OCI-M1 (cell line): ENCODE measurements at places on chromosomes 2 and 18.
A peak's percentile ranks its signal among the peaks of the same experiment; 100 is the strongest.

GRCh38 chr2:37877457-37878315 is 47.4 kb upstream of the RMDN2 start:
- DNase-seq = peak; percentile 80

DNA sequence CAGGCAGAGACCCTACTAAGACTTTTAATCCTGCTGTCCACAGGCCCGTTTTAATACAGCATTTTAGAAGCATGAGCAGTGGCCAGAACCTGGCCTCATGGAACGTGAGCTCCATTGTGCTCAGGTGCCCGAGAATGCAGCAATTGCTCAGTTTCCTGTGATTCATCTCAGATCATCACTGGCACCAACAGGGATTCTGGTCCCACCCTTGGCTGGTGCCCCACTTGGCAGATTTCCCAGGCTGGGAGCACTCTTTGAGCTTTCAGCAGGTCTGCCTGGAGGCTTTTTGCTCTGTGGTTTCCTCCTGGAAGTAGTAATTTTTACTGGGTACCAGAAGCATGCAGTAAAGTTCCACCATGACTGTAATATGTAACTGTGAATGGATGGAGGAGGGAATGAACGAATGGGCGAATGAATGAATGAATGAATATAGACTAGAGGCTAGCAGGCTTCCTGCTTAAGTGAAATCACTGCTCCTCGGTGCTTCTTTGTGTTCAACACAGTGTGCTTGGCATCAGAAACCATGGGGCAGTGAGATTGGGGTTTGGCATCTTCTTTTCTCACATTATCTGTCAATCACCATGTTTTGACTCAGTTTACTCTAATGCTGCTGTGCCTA is 312.9 kb downstream of the PRKCE start:
- no peak for DNase-seq

DNA sequence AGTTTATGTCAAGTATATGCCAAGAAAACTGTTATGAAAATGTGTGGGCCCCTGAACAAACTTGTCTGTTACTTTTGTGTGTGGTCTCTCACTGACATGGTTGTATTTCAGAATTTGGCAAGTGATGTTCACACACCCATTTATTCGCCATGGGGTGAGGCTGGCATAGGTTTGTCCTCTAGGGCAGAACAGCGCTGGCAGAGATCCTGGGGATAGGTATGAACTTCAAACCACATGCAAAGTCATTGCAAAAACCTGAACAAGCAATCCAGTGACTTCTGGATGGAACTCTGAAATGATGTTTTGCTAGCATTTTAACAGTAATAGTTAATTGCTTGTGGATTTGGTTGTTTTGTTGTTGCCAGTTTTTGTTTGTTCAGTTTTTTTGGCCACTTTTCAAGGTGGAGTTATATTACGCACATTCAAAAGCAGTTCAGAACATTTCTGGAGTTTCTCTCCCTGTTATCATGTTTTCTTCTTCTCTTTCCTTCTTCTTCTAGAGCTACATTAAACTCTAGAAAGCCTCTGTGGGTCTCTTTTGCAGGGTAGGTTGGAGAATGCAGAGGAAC is 78.5 kb downstream of the MDH1 start:
- no peak for DNase-seq

DNA sequence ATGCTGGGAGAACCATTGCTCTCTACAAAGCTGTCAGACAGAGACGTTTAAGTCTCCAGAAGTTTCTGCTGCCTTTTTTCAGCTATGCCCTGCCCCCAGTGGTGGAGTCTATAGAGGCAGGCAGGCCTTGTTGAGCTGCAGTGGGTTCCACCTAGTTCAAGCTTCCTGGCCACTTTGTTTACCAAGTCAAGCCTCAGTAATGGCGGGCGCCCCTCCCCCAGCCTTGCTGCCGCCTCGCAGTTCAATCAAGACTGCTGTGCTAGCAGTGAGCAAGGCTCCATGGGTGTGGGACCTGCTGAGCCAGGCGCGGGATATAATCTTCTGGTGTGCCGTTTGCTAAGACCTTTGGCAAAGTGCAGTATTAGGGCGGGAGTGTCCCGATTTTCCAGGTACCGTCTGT is 52.7 kb upstream of the SCYGR2 start:
- DNase-seq = no peak

DNA sequence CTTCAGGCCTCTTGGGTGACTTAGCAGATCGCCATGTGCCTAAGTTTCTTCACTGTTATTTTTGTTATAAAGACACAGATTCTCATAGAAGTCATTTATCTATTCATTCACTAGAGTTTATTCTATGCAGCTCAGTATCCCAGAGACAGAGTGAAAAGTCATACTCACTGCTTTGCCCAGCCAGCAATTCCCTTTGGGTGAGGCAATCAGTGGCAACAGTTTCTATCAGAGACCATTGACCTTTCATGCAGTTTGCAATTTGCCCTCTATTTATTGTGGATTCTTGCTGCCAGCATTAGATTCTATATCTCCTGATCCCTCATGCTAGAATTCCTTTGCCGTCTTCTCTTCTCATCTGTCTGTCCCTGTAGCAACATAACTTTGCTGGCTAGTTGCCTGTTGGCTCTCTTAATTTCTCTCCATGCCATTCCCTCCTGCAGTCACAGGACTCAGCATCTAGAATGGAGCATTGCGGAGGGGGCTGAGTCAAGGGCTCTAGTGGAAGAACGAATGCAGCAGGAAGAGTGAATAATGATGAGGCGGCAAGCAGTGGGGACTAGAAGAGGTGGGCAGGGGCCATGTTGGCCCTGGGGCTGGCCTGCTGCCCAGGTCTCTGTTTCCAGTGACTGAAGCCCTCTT is 12.2 kb downstream of the SLC9A4 start:
- DNase-seq = peak; percentile 11

- DNase-seq = no peak
Observed at GRCh38 chr2:34656632-34657031, 1057.5 kb upstream of the FAM98A start.

DNA sequence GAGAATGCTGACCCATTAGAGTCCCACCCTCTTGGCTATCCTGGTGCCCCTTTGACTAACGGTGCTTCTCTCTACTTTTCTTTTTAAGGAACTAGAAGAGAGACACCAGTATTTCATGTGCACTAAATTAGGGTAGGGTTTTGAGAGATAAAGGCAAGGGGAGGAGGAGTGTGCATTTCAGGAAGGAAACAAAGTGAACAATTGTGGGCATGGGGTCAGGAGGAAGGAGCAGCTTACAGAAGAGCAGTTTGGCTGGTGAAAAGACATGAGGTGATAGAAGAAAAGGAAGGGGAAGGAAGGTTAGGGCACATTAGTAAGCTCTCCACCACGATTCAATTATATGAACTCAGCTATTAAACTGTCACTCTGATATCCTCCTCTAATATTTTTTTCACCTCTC is 105.8 kb upstream of the CTAGE1 start:
- peak; percentile 86 for DNase-seq

- peak; percentile 75 for DNase-seq
Observed at GRCh38 chr2:134411828-134412638, 158.2 kb downstream of the MGAT5 start.

GRCh38 chr2:88127888-88128653 is at the start of gene FABP1:
Gene FABP1 (minus strand): TSS chr2:88128062. CDS start chr2:88128017, 45 bp downstream.
- DNase-seq = no peak

DNA sequence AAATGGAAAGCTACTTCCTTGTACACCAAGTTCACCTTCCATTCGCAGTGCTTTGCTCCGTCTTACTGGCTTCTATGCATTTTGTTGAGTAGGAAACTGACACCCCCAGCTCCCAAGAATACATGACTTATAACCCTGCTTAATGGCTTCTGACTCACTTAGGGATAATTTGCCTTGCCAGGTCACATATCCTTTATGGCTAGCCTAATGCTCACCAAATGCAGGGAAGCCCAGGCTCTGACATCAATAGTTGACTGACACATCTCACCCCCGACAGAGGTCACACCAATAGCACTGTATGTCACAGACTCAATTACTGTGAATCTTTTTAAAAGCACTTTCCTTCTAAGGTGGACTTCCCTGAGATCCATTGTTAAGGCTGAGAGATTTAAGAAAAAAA is 147.2 kb downstream of the DTNA start:
- no peak for DNase-seq

GRCh38 chr2:239548965-239549595 is 148.3 kb upstream of the HDAC4 start:
- DNase-seq = no peak

DNA sequence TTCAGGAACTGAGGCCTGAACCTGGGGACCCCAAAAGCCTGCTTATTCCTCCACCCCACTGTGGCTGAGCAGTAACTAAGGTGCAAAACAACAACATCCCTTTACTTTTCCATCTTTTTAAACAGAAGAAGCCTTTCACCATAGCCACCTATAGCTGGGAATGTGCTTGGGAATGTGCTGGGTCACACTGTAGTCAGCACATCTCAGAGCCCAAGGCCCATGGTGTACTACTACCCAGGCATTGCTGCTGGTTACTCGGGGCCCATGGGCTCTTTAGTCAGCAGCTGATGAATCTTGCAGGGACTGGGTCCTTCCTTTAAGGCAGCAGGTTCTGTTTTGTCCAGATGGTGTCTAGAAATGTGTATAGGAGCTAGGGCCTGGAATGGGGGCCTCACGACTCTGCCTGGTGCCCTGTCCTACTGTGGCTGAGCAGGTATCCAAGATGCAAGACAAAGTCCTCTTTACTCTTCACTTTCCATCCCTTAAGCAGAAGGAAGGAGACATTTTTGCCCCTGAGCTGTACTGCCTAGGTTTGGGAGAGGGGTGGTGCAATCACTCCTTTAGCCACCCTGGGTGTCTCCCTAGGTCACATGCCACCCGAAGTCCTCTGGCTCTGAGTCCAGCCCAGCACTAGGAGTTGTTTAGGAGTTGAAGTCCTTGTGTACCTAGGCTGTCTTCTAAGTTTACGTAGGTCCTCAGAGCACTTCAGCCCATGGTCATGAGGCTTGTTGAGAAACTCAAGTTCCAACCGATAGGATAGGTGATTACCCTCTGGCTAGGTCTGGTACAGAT is 70.1 kb downstream of the OXER1 start:
- DNase-seq = peak; percentile 8

- DNase-seq = peak; percentile 74
Observed at GRCh38 chr2:173126819-173127218, 51.2 kb downstream of the MAP3K20 start.

- DNase-seq = no peak
Observed at GRCh38 chr2:150846691-150847090, 359.2 kb upstream of the RND3 start.

GRCh38 chr2:43370705-43371104 is 144.3 kb upstream of the ZFP36L2 start:
- no peak for DNase-seq
